Mesothelial cell of epicardium (in vitro differentiated cells): ENCODE measurements at places on chromosomes 7 and 10.

GRCh38 chr7:38189231-38189938, 11.3 kb downstream of the STARD3NL start:
- H3K27ac ChIP-seq = no peak overlapping the region
- H3K27me3 ChIP-seq = no peaks in the 10 kb centered on the region
- peaks cover 14% of the 10 kb centered on the region for H3K4me1 ChIP-seq
- H3K4me3 ChIP-seq = no peak overlapping the region
- no peak for DNase-seq

DNA sequence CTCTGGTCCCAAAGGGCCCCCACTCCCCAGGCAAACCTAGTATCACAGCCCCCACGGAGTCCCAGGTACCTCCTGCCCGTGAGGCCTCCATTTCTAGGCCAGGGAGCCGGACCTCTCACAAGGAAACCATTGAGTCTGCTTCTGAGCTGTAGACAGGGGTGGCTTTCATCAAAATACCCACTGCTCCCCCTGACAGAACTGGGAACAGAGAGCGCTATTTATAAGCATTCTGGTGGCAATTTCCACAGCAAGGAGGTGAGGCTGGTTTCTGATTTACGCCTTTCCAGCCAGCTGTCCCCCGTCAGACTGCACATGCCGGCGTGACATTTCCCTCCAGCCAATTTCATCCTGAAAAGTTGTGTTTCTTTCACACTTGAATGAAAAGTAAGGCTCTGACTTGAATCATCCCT, 407.5 kb upstream of the PRKCQ start:
- no peak overlapping the region for H3K4me3 ChIP-seq
- no peaks in the 10 kb centered on the region for H3K36me3 ChIP-seq

- no peaks in the 10 kb centered on the region for H3K4me1 ChIP-seq
- no peak overlapping the region for H3K4me3 ChIP-seq
- no peak for DNase-seq
- H3K27ac ChIP-seq = no peak overlapping the region
Measured at GRCh38 chr7:82156168-82156567, 287.4 kb downstream of the CACNA2D1 start.

GRCh38 chr7:135552148-135552547, 5.6 kb upstream of the NUP205 start:
- peaks cover 3% of the 10 kb centered on the region for H3K27me3 ChIP-seq
- H3K27ac ChIP-seq = no peak overlapping the region
- no peak for DNase-seq
- peaks cover 7% of the 10 kb centered on the region for H3K4me1 ChIP-seq
- H3K4me3 ChIP-seq = no peak overlapping the region
- H3K36me3 ChIP-seq = no peaks in the 10 kb centered on the region

DNA sequence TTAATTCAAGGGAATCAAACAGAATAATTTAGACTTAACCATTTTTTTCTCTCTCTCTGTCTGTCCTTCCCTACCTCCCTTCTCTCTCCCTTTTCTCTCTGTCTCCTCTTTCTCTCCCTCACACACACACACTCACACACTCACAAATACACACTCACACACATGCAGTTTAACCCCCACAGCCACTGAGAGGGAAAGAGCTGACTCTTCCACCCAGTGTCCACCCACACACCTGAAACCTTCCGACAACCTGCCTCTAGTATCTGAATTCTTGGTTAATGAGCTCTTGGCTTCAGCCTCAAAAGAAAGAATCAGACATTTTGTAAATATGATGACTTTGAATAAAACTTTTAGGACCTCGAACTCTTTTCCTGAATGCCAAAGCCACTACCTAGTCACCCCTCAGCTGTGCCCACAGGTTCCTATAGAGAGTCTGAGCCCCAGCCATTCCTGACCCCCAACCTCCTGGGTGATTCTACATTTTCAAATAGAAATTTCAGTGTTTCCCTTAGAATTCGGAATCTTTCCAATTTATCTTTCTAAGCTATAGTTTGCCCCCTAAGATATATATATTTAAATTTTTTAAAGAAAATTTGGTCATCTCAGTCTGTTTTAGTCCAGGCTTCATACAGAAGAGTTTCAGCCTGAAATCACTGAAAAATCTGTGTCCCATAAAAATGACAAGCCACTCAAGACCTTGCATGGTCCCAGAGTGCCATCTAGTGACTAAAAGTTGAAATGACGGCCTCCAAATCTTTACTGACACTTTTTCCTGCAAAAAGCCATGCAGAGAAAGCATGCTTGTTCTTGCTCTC, 202.8 kb downstream of the IPMK start:
- H3K36me3 ChIP-seq = no peaks in the 10 kb centered on the region
- H3K4me1 ChIP-seq = peaks cover 21% of the 10 kb centered on the region
- peaks cover 2% of the 10 kb centered on the region for H3K27me3 ChIP-seq
- peak overlapping the region; percentile 46 for H3K4me3 ChIP-seq
- peak overlapping the region; percentile 4 for H3K27ac ChIP-seq

DNA sequence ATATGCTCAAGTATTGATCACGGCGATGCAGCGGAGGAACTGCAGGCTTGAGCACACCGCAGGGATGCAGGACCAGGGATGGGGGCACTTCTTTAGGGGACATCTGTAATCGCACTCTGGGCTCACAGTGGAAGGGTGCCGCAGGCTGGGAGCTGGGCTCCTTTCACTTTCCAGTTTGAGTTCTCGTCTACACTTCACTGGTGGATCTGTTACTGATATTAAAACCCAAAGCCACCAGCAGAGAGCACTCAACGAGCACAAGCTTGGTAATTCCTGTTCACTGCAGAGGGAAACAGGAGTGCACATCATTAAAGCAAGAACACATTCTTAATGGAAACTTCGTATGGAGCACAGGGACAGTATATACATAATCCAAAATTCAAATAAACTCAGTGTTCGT, 91.3 kb downstream of the PARD3 start:
- H3K4me3 ChIP-seq = no peak overlapping the region
- DNase-seq = no peak

- DNase-seq = no peak
- peaks cover 68% of the 10 kb centered on the region for H3K27me3 ChIP-seq
- no peaks in the 10 kb centered on the region for H3K36me3 ChIP-seq
- peaks cover 6% of the 10 kb centered on the region for H3K4me1 ChIP-seq
- H3K27ac ChIP-seq = no peak overlapping the region
Measured at GRCh38 chr10:86632951-86633350, 21.4 kb upstream of the OPN4 start.

DNA sequence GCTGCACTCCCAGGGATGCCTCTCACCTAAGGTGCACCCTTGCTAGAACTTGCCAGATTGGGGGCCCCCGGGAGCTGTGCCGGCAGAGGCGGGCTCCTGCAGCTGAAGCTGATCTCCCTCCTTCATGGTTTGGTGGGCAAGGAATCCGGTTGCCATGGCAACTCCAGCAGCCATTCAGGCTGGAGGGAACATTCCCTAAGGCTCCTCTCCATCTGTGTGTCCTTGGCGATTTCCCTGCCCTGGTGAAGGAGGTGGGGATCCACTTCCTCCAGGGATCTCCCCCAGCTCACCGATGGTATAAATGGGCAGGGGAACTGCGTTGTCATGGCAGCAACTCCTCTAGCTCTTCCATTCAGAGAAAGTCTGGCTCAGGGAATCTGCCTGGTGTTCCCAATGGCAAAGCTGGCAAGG, 49.6 kb upstream of the GPR158 start:
- no peak for DNase-seq
- H3K4me3 ChIP-seq = no peak overlapping the region
- H3K4me1 ChIP-seq = no peaks in the 10 kb centered on the region
- no peak overlapping the region for H3K27ac ChIP-seq

- no peak for DNase-seq
- no peak overlapping the region for H3K4me3 ChIP-seq
- no peaks in the 10 kb centered on the region for H3K36me3 ChIP-seq
- no peak overlapping the region for H3K27ac ChIP-seq
- H3K4me1 ChIP-seq = peaks cover 11% of the 10 kb centered on the region
Measured at GRCh38 chr7:40915071-40915470, 780.3 kb downstream of the SUGCT start.

GRCh38 chr10:132229096-132229495, 42.3 kb downstream of the DPYSL4 start:
- no peak overlapping the region for H3K4me3 ChIP-seq
- H3K36me3 ChIP-seq = no peaks in the 10 kb centered on the region
- DNase-seq = no peak
- H3K27me3 ChIP-seq = peaks cover 2% of the 10 kb centered on the region
- H3K4me1 ChIP-seq = peaks cover 7% of the 10 kb centered on the region

GRCh38 chr7:128726059-128726736, 13.0 kb upstream of the CALU start:
- H3K27me3 ChIP-seq = peaks cover 12% of the 10 kb centered on the region
- no peaks in the 10 kb centered on the region for H3K36me3 ChIP-seq
- H3K4me3 ChIP-seq = no peak overlapping the region
- peak overlapping the region; percentile 27 for H3K27ac ChIP-seq
- peaks cover 7% of the 10 kb centered on the region for H3K4me1 ChIP-seq

DNA sequence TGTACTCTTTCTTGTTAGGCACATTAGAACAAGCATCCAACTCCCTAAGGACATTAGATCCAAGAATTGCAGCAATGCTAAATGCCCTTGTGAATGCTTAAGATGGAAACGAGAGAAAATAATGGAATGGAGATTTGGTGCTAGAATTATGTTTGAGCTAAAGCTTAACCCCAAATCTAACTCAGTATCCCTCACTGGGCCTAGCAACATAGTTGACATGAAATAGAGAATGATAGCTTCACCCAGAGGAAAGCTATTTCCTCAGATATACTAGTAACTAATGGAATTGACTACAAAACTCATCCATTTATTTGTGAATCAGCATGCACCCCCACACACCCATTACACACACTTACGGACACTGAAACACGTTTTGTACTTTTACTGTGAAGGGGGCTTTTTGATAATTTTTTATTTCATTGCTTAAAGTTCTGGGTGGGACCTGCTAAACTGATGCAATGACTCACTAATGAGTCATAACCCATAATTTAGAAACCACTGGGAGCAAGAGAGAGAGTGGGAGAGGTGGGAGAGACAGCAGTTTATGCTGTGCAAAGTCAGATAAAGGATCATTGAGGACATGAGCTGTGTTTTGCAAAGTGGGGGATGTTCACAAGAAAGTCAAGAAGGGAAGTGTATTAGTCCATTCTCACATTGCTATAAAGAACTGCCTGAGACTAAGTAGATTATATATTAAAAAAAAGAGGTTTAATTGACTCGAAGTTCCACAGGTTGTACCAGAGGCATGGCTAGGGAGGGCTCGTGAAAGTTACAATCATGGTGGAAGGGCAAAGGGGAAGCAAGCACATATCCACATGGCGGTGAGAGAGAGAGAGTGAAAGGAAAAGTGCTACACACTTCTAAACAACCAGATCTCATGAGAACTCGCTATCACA, 382.7 kb downstream of the SFMBT2 start:
- peaks cover 17% of the 10 kb centered on the region for H3K27me3 ChIP-seq
- no peak overlapping the region for H3K4me3 ChIP-seq
- no peaks in the 10 kb centered on the region for H3K36me3 ChIP-seq
- H3K4me1 ChIP-seq = no peaks in the 10 kb centered on the region

GRCh38 chr7:45700556-45700955, 126.4 kb downstream of the ADCY1 start:
- no peaks in the 10 kb centered on the region for H3K4me1 ChIP-seq
- no peak for DNase-seq
- no peak overlapping the region for H3K4me3 ChIP-seq
- H3K36me3 ChIP-seq = no peaks in the 10 kb centered on the region

DNA sequence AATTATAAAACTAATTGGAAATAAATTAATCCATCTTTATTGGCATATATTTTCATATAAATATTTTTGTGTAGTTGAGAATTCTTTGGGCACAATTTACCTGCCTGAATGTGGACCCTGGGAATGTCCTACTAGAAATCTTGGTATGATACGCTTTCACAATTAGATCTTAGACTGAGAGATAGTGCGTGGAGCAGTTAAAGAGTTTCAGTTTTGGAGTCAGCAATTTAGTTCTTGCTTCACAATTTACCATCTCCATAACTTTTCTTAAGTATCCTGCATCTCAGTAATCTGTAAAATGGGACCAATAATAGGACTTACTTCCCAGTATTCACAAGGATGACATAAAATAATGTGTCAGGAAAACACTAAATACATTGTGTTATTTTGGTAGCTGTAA, 2.0 kb downstream of the MTPN start:
- peaks cover 33% of the 10 kb centered on the region for H3K4me1 ChIP-seq
- DNase-seq = no peak
- peak overlapping the region; percentile 12 for H3K4me3 ChIP-seq
- no peaks in the 10 kb centered on the region for H3K36me3 ChIP-seq
- H3K27ac ChIP-seq = no peak overlapping the region

- peaks cover 8% of the 10 kb centered on the region for H3K4me1 ChIP-seq
- no peak overlapping the region for H3K27ac ChIP-seq
- no peaks in the 10 kb centered on the region for H3K27me3 ChIP-seq
- H3K4me3 ChIP-seq = no peak overlapping the region
Measured at GRCh38 chr7:84506151-84506550, 311.6 kb upstream of the SEMA3A start.

DNA sequence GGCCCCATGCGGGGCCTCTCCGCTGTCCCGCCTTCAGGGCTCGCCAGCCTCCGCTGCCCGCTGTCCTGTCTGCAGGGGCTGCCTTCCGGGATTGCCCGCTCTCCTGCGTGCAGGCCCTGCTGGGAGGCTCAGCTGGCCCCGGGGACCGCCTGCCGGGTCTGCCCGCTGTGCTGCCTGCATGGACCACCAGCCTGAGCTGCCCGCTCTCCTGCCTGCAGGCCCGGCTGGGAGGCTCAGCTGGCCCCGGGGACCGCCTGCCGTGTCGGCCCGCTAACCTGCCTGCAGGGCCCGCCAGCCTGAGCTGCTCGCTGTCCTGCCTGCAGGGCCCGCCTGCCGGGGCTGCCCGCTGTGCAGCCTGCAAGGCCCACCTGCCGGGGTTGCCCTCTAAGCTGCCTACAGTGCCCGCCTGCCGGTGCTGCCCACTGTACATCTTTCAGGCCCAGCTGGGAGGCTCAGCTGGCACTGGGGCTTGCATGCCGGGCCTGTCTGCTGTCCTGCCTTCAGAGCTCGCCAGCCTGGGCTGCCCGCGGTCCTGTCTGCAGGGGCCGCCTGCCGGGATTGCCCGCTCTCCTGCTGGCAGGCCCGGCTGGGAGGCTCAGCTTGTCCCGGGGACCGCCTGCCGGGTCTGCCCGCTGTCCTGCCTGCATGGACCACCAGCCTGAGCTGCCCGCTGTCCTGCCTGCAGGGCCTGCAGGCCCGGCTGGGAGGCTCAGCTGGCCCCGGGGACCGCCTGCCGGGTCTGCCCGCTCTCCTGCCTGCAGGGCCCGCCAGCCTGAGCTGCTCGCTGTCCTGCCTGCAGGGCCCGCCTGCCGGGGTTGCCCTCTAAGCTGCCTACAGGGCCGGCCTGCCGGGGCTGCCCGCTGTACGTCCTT, 165.1 kb downstream of the GLRX3 start:
- H3K4me1 ChIP-seq = no peaks in the 10 kb centered on the region
- no peak for DNase-seq
- no peaks in the 10 kb centered on the region for H3K27me3 ChIP-seq
- no peak overlapping the region for H3K4me3 ChIP-seq

GRCh38 chr7:53302496-53303246, 267.2 kb downstream of the POM121L12 start:
- no peak for DNase-seq
- H3K27ac ChIP-seq = no peak overlapping the region
- no peaks in the 10 kb centered on the region for H3K27me3 ChIP-seq
- no peaks in the 10 kb centered on the region for H3K36me3 ChIP-seq
